ENCODE measurements at places on chromosomes 2 and 18.

GRCh38 chr2:13666582-13667414 lies 950.1 kb downstream of the TRIB2 start:
- no peak overlapping the region for H3K27ac ChIP-seq
- DNase-seq = no peak
- H3K36me3 ChIP-seq = no peaks in the 10 kb centered on the region
- H3K27me3 ChIP-seq = no peaks in the 10 kb centered on the region
- H3K4me3 ChIP-seq = no peak overlapping the region

GRCh38 chr18:13451661-13452387 lies 233.3 kb downstream of the LDLRAD4 start:
- peak overlapping the region; percentile 21 for H3K27ac ChIP-seq
- H3K36me3 ChIP-seq = no peaks in the 10 kb centered on the region
- H3K4me1 ChIP-seq = peaks cover 26% of the 10 kb centered on the region
- peak; percentile 58 for DNase-seq
- H3K27me3 ChIP-seq = no peaks in the 10 kb centered on the region

GRCh38 chr2:240449764-240450531 lies 14.5 kb downstream of the GPC1 start:
- peaks cover 3% of the 10 kb centered on the region for H3K36me3 ChIP-seq
- peaks cover 86% of the 10 kb centered on the region for H3K4me1 ChIP-seq
- H3K27ac ChIP-seq = peak overlapping the region; percentile 88
- no peak for DNase-seq
- H3K4me3 ChIP-seq = no peak overlapping the region

- H3K4me3 ChIP-seq = no peak overlapping the region
- H3K4me1 ChIP-seq = peaks cover 57% of the 10 kb centered on the region
- no peaks in the 10 kb centered on the region for H3K36me3 ChIP-seq
- H3K27me3 ChIP-seq = no peaks in the 10 kb centered on the region
- H3K27ac ChIP-seq = peak overlapping the region; percentile 28
These were observed 90.3 kb downstream of the HDAC4 start for GRCh38 chr2:239310401-239311061.

All from suprapubic skin (tissue), 4 donors.